Heart left ventricle (tissue), 16 donors: ENCODE measurements at places on chromosomes 2 and 18. TPM values are rescaled to one million over a fixed set of nuclear protein-coding genes. Genes with fewer than 3 reads are reported as not detected.

DNA sequence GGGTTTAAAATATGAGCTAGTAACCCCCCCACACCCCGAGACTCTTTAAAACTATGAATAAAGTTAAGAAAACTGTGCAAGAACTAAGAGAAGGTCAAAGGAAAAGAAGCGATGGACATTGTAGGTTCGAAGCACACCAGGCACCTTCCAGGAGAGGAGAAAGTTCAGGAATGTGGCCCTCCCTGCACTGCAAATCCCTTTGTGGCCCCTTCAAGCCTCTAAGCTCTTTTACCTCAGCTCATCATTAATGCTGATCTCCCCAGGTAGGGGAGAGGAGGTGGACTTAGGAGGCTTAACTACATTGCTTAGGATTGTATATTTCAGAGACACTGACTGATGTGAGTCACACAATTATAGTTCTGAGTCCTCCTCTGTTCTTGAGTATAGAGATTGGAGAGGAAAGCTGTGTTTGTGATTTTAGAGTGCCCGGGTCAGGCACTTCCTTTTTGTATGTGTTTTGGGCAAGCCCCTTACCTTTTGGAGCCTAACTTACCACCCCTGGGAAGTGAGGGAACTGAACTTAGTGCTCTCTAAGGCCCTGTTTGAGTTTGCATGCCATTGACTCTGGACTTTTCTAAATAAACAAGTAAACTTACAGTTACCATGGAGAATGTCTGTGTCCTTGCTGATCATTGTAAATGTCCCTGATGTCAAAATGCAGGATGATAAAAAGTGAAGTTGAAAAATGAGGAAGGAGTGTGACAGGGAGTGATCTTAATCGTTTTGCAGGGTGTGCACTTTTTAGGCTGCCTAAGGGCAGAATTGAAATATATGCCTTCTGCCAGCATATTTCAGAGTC is 140.8 kb upstream of the ZEB2 start:
- DNase-seq = no peak

The PXDN gene
- total RNA-seq = 36.4 TPM

- no peak for DNase-seq
Measured at GRCh38 chr2:237833546-237833945, 25.9 kb upstream of the RAMP1 start.

- no peak for DNase-seq
Measured at GRCh38 chr2:136236019-136236418, 118.1 kb upstream of the CXCR4 start.

GRCh38 chr2:172147944-172148650 is 45.4 kb upstream of the DLX2 start:
- no peak for DNase-seq

The LOXHD1 gene
- 0.32 TPM for total RNA-seq

DNA sequence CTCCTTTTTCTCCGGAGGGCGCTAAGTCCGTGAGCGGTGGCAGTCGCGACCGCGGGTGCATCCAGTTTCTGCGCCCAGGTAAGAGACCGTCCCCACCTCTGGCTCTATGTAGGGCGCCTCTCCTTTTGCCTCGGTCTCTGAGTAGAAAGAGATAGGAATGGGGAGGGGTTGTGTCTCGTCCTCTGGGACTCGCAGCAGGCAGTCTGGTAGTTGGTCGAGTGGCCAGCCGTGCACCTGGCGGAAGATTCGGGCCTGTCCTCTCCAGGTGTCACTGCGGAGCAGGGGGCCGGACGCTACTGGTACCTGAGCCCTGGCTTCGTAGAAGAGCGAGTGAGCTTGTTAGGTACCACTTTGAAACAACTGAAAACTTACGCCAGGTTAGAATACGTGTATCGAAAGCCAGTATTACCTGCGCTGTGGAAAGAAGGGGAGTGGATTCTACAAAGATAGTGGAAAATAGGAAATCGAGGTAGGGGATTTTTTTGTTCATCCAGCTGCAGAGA is 403 bp downstream of the MAP2 start:
- no peak for DNase-seq

GRCh38 chr2:145114726-145115125 is 594.8 kb upstream of the ZEB2 start:
- DNase-seq = no peak

The TMEM37 gene
- 1.0 TPM for total RNA-seq

- DNase-seq = no peak
Measured at GRCh38 chr2:82730811-82731210, 1728.3 kb downstream of the SUCLG1 start.

The LYG2 gene
- not detected for total RNA-seq

GRCh38 chr2:111025288-111025687 is 95.4 kb upstream of the BCL2L11 start:
- no peak for DNase-seq

DNA sequence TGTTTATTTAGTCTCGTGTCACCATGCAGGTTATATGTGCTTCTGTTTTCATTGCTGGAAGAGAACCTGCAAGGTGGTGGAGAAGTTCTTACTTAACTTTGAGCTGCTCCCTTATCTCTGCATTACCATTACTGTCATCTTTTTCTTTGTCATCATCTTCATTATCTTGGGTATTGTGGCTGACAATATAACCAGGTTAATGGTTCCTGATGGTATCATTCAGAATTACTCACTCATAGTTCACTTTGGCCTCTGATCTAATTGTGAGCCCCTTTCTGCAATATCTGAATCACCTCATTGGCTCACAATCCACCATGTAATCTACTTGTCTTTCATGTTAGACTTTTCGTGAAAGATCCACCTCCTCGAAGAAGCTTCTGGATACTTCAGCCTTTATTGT is 5.0 kb downstream of the CD28 start:
- DNase-seq = no peak

The RGPD3 gene
- 0.24 TPM for total RNA-seq

- no peak for DNase-seq
Measured at GRCh38 chr2:237791977-237792727, 6.4 kb upstream of the RBM44 start.

GRCh38 chr2:72719416-72719815 is 106.4 kb downstream of the EXOC6B start:
- no peak for DNase-seq

GRCh38 chr2:228023619-228024018 is 152.2 kb downstream of the DAW1 start:
- DNase-seq = no peak

The COLEC12 gene
- total RNA-seq = 10.3 TPM

DNA sequence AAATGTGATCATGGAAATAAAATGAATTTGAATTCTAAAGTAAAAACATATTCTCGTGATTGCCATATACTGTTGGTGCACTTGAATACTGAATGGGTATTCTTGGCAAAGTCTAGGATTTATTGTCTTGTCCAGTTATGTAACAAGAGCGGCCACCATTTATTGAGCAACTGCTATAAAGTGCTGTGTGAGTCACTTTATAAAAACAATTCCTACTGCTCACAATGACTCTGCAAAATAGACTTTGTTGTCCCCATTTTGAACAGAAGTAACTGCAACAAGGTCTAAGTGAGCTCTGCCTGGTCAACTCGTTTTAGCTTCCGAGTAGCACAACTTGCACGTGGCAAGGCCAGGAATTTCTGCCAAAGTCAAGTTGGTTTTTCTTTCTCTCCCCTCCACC is 995.6 kb upstream of the FANCL start:
- no peak for DNase-seq

The IL36RN gene
- total RNA-seq = not detected

The RTP5 gene
- not detected for total RNA-seq

GRCh38 chr2:96113951-96114350 is 2.4 kb downstream of the ADRA2B start:
- DNase-seq = peak; percentile 14

DNA sequence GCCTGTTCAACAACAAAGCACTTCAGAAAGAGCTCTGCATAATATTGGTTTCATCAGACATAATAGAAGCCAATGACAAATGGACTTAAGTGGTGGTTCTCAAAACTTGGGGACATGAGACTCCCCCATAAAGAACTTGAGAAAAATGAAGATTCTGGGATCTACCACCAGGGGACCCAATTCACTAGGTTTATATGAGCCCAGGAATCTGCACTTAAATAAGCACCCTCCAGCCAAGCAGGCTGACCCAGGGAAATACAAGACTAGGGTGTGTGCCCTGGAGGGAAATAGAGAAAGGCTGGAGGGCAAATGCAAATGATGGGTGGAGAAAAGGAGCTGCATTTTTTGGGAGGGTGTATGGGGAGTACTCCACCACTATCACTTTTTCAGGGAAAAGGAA is 52.5 kb downstream of the SATB2 start:
- no peak for DNase-seq

The STAT4 gene
- 1.9 TPM for total RNA-seq

The ARHGEF4 gene
- total RNA-seq = 5.5 TPM

The SLC40A1 gene
- 39.9 TPM for total RNA-seq

DNA sequence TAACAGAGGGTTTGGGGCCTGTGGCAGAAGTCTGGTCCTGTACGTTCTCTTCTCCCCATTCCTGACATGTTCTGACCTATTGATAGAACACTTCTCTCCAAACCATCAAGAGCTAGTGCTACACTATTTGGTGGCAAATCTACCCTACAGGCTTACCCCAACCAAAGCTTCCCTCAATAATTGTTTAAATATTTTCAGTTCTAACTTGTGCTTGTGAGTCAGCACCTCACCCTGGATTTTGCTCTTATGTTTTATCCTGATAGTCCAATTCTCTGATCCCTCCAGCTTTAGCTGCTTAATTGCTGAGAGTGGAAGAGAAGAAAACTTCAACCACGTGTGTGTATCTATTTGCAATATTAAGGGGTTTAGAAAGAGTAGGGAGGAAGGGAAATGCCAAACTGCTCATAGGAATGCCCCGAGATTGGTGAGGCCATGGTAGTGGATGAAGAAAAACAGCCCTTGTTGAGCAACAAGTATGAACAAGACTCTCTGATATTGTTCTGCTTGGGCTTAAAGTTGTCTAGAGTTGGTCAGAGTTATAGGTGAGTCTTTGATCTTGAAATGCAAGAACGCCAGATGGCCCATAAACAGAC is 67.8 kb upstream of the PARD3B start:
- DNase-seq = no peak

GRCh38 chr2:45953376-45954027 is 302.0 kb downstream of the PRKCE start:
- no peak for DNase-seq

- DNase-seq = no peak
Measured at GRCh38 chr2:134436706-134437105, 182.8 kb downstream of the MGAT5 start.

DNA sequence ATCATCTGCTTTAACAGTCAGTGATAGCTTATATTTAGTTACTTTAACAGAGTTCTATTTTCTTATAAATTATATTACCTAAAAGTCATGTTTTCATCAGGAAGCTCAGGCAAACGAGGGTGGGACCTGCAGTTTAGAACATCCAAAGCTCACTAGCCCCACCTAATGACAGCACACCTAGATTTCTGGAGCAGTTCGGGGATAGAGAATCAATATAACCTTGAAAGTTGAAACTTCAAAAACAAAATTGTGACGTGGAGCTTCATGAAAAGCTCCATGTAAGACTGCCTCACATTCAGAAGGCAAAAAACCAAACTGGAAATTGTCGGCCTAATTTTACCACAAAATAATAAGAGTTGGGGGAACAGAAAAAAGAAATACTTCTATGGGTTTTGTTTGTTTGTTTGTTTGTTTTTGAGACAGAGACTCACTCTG is 185.9 kb upstream of the CCDC150 start:
- peak; percentile 43 for DNase-seq

The EVA1A gene
- total RNA-seq = 2.1 TPM

- DNase-seq = no peak
Measured at GRCh38 chr2:120605231-120605935, 130.3 kb upstream of the GLI2 start.

The GNLY gene
- 2.1 TPM for total RNA-seq

DNA sequence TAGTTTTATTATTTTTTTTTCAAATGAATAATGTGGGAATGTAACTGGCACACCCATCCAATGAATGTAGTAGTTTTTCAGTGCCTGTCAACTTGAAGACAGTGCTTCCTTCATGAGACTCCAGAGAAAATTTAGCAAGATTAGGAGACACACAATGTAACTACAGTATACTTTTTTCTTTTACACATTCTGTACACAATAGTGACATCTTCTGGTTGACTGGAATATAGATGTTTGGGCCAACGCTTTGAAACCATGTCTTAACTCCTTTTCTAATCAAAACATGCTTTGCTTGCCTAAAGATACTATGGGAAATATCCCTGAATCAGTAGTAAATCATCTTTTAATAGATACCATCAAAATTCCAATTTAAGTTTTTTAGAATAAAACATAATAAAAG is 229.5 kb upstream of the ZC3H15 start:
- DNase-seq = no peak
